MCF 10A (cell line): ENCODE measurements at places on chromosomes 4 and X. TPM values are rescaled to one million over a fixed set of nuclear protein-coding genes. Genes with fewer than 3 reads are reported as not detected.
A peak's percentile ranks its signal among the peaks of the same experiment; 100 is the strongest.

DNA sequence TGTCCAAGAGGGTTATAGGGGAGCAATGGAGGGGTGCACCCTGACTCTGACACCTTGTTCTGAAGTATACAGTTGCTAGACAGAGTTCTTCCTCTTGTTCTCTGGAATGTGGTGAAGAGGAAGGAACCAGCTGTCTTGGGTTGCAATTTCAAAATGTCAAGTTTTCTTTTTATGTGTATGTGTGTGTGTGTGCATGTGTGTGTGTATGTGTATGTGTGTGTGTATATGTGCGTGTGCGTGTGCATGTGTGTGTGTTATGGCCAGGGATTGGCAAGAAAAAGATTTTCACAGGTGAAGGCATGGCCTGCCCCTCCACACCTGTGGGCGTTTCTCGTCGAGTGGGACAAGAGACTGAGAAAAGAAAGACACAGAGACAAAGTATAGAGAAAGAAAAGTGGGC, 81.6 kb upstream of the ADGRA3 start:
- no peaks in the 10 kb centered on the region for H3K4me1 ChIP-seq
- H3K4me3 ChIP-seq, result no peak overlapping the region
- H3K36me3 ChIP-seq, result no peaks in the 10 kb centered on the region
- no peak overlapping the region for H3K27ac ChIP-seq
- DNase-seq, result no peak

SMIM43 gene
- not detected in 2 replicates for total RNA-seq

RNF113A gene
- total RNA-seq, result 19.0 and 23.0 TPM in 2 replicates

DNA sequence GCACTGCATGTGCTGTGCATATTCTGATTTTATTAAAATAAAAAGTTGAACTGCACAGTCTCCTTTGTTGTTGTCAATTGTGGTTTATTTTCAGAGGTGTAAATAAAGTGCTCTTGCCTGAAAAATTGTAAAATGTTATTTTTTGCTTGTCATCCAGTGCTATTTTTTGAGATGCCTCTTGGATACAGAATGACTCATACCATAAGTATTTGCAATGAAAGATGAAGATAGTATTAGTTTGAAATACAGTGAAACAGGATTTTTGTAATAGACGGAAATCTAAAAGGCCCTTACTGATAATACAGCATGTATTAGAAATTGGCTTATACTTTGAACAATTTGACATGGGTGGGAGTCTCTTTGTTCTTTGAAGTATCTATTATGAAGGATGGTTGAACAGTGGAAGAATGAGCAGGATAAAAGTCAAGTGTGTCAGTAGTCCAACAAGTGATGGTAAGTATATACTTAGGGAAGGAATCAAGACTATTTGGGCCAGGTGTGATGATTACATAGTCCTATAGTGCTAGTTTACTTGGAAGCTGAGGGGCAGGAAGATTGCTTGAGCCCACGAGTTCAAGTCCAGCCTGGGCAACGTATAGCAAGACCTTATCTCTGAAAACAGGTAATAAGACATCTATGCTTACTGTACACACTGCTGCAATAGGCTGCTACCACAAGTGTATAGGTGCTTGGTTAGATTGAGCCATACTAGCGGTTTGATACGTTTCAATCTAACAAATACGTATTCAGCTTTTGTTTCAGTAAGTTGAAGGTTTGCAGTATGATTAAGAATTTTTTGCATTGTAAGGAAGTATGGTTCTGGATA, 16.4 kb downstream of the DDX3X start:
- DNase-seq, result no peak
- H3K27me3 ChIP-seq, result no peaks in the 10 kb centered on the region
- peaks cover 65% of the 10 kb centered on the region for H3K36me3 ChIP-seq
- no peak overlapping the region for H3K27ac ChIP-seq
- no peak overlapping the region for H3K4me3 ChIP-seq

DNA sequence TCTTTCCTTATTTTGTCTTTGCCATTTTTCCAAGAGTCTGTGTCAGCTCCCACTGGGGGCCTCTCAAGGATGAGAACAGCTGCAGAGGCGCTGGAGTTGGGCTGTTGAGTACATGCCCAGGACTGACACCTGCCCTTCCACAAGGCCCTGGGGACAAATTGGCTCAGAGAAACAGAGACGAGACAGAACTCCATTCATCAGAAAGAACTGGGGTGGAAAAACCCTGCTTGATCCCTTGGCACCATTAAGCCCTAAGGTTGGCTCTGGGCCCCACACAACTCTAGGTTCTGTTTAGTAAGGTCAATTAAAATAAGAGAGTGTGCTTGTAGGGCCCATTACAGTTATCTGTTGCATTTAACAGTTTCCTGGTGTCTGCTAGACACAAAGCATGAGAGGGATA, 63.6 kb downstream of the DCX start:
- no peak overlapping the region for H3K4me3 ChIP-seq
- no peak for DNase-seq
- H3K27ac ChIP-seq, result no peak overlapping the region
- no peaks in the 10 kb centered on the region for H3K36me3 ChIP-seq
- H3K4me1 ChIP-seq, result peaks cover 9% of the 10 kb centered on the region
- H3K27me3 ChIP-seq, result peaks cover 90% of the 10 kb centered on the region

DNA sequence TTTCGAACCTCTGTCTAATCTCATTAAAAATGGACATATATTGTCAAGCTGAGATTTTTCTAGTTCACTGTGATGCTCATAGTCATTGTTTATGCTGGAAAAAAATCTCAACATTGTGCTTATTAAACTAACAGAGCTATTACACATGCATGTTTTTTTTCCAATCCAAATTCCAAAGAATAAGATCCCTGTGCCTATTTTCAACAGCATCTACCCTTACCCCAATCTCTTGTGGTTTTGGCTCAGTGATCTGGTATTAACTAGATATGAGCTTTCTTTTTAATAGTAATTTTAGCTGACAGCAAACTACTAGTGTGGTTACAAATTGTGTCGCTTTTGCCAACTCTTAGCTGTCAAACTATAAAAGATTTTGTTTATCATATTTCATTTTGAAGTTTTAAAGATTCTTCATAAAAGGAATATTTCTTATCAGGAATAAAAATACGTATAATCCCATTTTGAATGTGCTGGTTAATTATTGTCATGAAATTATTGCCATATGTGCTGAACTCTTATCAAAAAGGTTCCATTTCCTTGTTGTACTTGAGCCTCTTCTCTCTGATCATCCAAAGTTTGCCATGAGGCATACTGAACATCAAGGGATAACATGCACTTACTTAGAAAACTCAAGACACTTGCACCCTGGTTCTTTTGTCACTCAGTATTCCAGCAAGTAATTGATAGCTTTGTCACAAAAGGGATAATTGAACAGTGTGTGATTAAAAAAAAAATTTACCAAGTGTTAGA, 241.2 kb downstream of the ARHGAP24 start:
- no peak overlapping the region for H3K4me3 ChIP-seq
- no peaks in the 10 kb centered on the region for H3K27me3 ChIP-seq
- peaks cover 20% of the 10 kb centered on the region for H3K4me1 ChIP-seq

- DNase-seq, result peak; percentile 79
- H3K36me3 ChIP-seq, result no peaks in the 10 kb centered on the region
- H3K4me1 ChIP-seq, result peaks cover 6% of the 10 kb centered on the region
- no peak overlapping the region for H3K27ac ChIP-seq
- H3K4me3 ChIP-seq, result no peak overlapping the region
These were observed 22.8 kb upstream of the PDE6B start for GRCh38 chr4:602559-602942.

CCNB3 gene
- 0.17 and 0.68 TPM in 2 replicates for total RNA-seq

CCNI gene
- total RNA-seq, result 297 and 368 TPM in 2 replicates

GRCh38 chr4:155207534-155208257, 740 bp upstream of the NPY2R start:
- peak overlapping the region; percentile 50 for H3K4me3 ChIP-seq
- no peak for DNase-seq
- H3K27me3 ChIP-seq, result no peaks in the 10 kb centered on the region

MUC7 gene
- total RNA-seq, result not detected in 2 replicates

DNA sequence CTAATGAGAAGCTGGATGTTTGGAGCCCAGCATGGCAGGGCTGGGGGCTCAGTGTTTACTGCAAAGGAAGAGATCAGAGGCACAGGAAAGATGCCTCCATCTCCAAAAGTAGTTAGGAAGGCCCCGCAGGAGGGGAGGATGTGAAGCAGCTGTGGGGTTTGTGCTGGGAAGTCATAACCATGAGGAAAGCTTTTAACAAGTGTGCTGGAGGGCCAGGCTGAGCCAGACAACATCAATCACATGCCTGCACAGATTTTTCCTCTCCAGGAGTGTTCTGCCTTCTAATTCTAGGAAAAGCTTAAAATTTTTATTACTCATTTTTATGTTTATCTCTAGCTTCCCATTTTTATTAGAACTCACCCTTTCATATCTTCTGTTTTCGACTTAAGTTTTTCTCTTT, 65.4 kb downstream of the GPR82 start:
- H3K27ac ChIP-seq, result no peak overlapping the region
- no peaks in the 10 kb centered on the region for H3K36me3 ChIP-seq
- no peaks in the 10 kb centered on the region for H3K4me1 ChIP-seq

NAA15 gene
- 54.9 and 80.6 TPM in 2 replicates for total RNA-seq

- H3K4me3 ChIP-seq, result no peak overlapping the region
- no peaks in the 10 kb centered on the region for H3K27me3 ChIP-seq
- H3K27ac ChIP-seq, result no peak overlapping the region
- H3K4me1 ChIP-seq, result peaks cover 14% of the 10 kb centered on the region
- peak; percentile 22 for DNase-seq
- H3K36me3 ChIP-seq, result no peaks in the 10 kb centered on the region
These were observed 12.7 kb downstream of the MGARP start for GRCh38 chr4:139267301-139267700.

- H3K4me1 ChIP-seq, result peaks cover 4% of the 10 kb centered on the region
- H3K27ac ChIP-seq, result peak overlapping the region; percentile 51
- peak; percentile 64 for DNase-seq
- no peaks in the 10 kb centered on the region for H3K36me3 ChIP-seq
- no peaks in the 10 kb centered on the region for H3K27me3 ChIP-seq
- H3K4me3 ChIP-seq, result no peak overlapping the region
These were observed 11.0 kb downstream of the TKTL2 start for GRCh38 chr4:163462556-163462955.

GRCh38 chr4:33924811-33925210, 2319.5 kb downstream of the ARAP2 start:
- no peaks in the 10 kb centered on the region for H3K36me3 ChIP-seq
- no peak overlapping the region for H3K4me3 ChIP-seq
- DNase-seq, result no peak

MAOA gene
- 8.2 and 9.8 TPM in 2 replicates for total RNA-seq

ARHGEF38 gene
- not detected in 2 replicates for total RNA-seq

ETDB gene
- not detected in 2 replicates for total RNA-seq

CPZ gene
- total RNA-seq, result not detected in 2 replicates

DNA sequence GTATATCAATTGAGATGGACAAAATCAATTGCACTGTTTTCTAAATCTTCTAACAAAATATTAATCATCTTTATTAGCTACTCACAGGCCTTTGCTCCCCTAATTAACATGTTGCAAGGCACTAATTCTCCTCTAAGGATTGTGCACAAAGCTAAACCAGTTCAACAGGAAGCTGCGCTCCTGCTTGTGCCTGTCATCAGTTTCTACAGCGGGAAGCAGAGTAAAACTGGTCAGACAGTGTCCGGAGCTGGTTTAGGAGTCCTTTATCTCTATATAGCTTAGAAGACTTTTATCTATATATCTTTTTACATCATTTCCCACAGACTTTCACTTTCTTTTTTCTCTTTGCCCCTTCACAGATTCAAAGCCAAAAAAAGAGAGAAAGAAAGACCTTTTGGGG, 79.1 kb downstream of the ELOVL6 start:
- no peak for DNase-seq
- H3K27me3 ChIP-seq, result no peaks in the 10 kb centered on the region
- H3K36me3 ChIP-seq, result no peaks in the 10 kb centered on the region
- H3K4me3 ChIP-seq, result no peak overlapping the region
- no peak overlapping the region for H3K27ac ChIP-seq

DNA sequence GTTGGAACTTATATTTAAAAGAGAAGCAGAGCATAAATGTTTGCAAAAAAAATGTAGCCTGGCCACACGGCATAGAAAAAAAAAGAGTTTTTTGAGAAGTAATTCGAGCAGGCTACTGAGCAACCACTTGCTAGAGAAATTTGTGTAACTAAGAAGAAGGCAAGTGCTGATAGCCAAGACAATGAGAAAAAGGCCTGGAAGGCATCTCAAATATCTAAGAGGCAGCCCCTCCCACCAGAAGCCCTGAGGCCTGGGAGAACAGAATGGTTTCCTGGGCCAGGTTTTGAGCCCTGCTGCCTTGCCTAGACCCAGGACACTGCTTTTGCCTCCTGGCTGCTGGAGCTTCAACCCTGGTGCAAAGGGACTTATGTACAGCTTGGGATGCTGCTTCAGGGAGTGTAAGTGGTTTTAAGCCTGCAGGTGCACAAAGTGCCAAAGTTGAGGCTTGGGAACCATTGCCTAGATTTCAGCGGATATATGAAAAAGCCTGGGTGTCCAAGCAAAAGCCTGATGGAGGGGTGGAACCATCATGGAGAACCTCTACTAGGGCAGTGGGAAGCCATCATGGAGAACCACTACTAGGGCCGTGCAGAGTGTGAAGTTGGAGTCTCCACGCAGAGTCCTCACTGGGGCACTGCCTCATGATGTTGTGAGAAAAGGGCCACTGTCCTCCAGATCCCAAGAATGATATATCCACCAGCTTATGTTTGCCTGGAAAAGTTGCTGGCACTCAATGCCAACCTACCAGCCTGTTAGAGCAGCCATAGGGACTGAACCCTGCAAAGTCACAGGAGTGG, 9.7 kb downstream of the TECRL start:
- DNase-seq, result no peak
- no peak overlapping the region for H3K4me3 ChIP-seq
- H3K27ac ChIP-seq, result no peak overlapping the region
- no peaks in the 10 kb centered on the region for H3K36me3 ChIP-seq

DNA sequence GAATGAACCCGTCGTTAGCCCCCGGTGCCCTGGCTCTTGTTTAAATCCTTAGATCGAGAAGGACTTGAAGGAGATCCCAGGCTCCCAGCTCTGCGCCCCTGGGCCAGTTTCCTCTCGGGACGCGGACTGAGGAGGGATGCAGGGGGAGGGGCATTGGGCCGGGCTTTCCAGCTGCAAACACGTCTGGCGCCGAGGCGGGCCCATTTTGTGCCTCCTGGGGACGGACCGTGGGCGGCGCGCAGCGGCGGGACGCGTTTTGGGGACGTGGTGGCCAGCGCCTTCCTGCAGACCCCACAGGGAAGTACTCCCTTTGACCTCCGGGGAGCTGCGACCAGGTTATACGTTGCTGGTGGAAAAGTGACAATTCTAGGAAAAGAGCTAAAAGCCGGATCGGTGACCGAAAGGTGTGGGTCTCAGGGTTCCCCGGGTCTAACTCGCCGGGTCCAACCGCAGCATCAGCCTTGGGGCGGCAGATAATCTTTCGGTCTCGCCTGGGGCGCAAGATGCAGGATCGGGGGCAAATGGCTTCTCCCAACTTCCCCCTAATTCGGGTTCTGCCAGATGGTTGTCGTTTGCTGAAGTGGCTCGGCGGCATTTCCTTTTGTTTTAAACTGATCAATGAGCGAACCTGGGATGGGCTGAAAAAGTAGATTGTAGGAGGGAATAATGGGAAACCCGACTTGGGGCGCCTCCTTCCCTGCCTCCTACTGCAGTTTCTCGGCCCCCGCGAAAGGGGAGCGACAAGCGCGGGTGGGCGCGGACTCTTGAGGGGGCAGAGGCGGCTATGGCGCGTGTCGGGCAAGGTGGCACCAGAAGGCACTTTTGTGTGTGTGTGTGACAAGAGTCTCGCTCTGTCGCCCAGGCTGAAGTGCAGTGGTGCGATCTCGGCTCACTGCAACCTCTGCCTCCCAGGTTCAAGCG, 2.9 kb downstream of the PDGFRA start:
- peaks cover 26% of the 10 kb centered on the region for H3K27me3 ChIP-seq
- H3K36me3 ChIP-seq, result no peaks in the 10 kb centered on the region
- no peak overlapping the region for H3K27ac ChIP-seq
